ENCODE measurements at places on chromosomes 12 and 14.

DNA sequence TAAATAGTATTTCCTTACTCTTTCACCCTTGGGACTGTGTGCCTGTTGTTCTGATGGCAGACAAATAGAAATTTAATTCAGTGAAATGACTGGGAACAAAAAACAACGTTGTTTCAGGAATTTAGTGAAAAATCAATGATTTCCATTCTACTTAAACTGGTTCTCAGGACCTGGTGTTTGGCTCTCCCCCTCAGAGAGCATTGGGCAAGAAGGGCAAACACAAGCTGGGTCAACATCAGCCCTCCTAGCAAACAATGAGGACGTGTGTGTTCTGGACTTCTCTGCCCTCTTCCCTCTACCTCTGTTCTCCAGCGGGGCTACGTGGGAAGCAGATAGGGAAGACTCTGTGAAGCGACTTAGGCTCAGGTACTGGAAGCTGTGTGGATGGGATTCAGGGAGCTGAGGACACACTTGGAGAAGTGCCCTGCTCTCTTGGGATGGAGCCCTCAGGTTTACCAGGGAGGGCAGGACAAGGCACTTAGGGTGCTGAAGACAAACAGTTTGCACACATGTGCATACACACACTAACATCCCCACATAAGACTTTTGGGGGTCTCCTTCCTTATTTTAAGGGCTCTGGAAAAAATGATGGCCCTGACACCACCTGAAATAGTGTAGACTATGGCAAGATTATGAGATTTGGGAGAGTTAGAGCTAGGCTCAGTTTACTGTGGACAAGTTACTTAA lies 7.6 kb upstream of the SERPINA1 start:
- DNase-seq, result no peak

DNA sequence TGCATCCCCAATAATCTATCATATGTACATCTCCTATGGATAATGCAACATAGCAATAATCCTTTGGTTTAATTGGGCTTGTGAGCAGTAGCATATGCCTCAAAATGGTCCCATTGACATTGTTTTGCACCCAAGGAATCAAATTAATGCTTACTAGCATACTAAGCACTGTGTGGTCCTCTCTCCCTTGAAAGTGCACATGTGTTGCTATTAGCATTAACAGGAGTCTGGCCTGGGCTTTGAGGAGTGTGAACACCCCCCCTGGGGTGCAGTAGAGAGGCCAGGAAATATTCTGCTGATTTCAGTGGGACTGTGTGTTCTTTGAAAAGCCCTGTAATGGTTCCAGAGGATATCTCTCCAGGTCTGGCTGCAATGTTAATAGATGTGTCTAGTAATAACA lies 1148.4 kb downstream of the VRK1 start:
- no peak for DNase-seq

- DNase-seq, result no peak
Measured at GRCh38 chr12:93360688-93361087, 17.0 kb upstream of the NUDT4 start.

DNA sequence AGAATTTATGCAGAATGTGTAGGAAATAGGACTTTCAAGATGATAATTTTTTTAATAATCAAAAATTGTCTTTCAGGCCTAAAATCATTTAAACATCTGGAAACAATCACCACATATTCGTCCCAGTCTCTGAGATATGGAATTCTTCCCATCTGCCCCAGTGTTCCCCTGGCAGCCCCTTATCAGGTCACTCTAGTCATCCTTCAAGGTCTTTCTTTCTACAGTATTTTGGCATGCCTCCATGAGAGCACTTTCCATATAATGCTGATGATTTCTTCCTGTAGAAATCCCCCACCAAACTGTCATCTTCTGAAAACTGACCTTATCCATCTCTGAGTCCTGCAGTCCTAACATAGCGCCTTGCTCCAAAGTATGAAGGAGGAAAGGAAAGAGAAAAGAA lies 422.1 kb downstream of the RPS29 start:
- no peak for DNase-seq

DNA sequence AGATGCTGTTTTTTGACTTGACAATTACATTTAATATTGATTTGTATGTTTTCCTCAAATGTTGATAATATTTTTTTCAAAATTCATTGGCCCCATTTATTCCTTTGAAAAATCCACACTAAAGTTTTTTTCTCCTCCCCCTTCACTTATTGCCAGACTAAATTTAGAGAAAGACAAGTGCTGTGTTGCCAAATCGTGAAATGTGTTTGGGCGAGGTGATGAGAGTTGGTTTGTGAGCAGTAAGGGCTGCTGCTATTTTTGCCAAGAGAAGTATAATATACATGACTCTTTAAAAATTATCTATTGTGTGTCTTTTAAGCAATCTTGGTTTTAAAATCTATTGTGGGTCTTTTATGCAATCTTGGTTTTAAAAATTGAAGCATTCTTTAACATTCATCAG lies 188.9 kb downstream of the PPFIA2 start:
- no peak for DNase-seq

Data from Jurkat, Clone E6-1 (cell line).